ENCODE measurements at places on chromosomes 7 and 10. TPM values are rescaled to one million over a fixed set of nuclear protein-coding genes. Genes with fewer than 3 reads are reported as not detected.

DNA sequence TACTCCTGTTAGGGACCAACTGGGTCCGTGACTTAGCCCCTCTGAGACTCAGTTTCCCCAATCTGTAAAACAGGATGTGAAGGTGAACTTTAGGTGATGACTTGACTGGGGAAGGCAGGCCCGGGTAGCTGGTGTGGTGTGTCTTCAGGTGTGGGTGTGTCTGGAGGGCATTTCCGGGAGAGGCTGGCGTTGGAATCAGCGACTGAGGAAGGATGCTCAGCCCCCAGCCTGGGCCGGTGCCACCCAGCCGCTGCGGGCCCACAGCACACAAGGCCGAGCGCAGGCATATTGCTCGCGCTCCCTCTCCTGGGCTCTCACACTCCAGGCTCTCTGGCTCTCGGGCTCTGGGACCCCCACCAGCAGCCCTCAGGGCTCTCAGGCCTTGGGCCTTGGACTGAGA is 31.7 kb upstream of the CNPY1 start:
- no peak for DNase-seq

Gene GIMAP5
- total RNA-seq, result not detected

Gene C7orf57
- total RNA-seq, result 0.26 TPM

GRCh38 chr10:100327718-100328009 is 2.4 kb downstream of the PKD2L1 start:
- no peak for DNase-seq

Gene SYNPO2L
- not detected for total RNA-seq

DNA sequence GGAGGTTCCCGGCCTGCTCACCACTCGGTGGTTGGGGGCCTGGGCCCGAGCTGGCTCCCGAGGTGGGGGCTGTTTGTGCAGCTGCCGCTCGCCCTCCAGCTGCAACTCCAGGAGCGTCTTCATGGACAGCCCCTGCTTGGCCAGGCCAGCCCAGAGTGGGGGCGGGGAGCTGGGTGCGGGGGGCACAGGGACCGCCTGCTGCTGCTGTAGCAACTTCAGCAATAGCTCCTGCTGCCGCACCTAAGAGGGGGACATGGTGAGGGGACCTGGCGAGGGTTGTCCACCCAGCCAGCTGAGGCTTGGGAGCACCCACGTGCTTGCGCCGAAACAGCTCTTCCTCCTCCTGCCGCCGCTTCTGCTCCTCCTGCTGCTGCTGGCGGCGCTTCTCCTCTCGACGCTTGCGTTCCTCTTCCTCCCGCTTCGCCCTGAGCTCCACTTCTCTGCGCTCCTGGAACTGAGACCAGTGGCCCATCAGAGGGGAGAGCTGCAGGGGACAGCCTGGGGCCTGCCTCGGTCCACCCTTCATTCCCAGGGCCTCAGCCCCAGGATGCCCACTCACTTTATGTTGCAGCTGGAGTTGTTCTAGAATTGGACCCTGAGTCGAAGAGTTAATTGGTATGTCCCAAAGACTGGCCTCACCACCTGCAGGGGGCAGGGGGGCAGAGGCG is 9.6 kb downstream of the GNB2 start:
- DNase-seq, result no peak

DNA sequence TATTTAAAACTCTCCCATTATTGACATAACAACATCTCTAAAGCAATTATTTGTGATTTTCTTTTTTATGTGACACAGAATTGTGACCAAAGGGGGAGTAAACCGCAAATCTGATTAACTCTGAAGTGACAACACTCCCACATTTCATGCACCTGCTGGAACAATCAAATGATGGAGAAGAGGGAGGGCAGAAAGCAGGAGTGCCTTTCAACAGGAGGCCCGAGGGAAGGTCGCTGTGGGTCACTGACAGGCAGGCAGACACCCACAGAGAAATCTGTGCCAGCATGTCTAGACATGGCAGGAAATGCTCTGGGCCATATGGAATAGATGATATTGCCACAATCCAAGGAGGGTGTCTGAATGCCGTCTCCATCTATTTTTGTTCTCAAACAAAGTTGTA is 247.3 kb downstream of the DOCK4 start:
- no peak for DNase-seq

- DNase-seq, result no peak
Observed at GRCh38 chr7:122055073-122055472, 89.0 kb downstream of the AASS start.

DNA sequence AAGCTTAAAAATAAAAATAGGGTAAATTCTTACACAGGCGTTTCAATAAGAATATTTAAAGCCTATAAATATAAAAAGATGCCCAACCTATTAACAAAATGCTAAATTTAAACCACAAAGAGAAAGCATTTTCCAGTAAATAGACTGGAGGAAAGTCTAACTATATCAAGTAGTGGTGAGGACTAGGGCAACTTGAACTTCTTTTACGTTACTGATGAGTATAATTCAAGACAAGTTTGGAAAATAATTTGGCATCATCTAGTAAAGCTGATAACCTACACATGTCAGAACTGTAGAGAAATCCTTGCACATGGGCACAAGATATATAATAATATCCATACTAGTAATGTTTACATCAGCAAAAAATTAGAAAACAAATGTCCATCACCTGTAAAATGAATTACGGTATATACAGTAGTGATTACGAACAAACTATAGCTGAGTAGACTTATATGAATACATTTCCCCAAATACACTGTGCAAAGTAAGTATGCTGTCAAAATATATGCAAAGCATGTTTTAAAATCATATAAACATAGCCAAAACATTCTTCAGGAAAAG is 27.4 kb downstream of the CRPPA start:
- DNase-seq, result no peak
